ENCODE measurements at places on chromosomes 3 and 15.

GRCh38 chr3:81778678-81779182 is 17.3 kb upstream of the GBE1 start:
- DNase-seq = no peak

- no peak for DNase-seq
Measured at GRCh38 chr3:63405882-63406281, 127.8 kb downstream of the SYNPR start.

- no peak for DNase-seq
Measured at GRCh38 chr3:171347301-171348039, 112.7 kb downstream of the TNIK start.

- peak; percentile 65 for DNase-seq
Measured at GRCh38 chr3:125055331-125055912, 375 bp downstream of the HEG1 start.

DNA sequence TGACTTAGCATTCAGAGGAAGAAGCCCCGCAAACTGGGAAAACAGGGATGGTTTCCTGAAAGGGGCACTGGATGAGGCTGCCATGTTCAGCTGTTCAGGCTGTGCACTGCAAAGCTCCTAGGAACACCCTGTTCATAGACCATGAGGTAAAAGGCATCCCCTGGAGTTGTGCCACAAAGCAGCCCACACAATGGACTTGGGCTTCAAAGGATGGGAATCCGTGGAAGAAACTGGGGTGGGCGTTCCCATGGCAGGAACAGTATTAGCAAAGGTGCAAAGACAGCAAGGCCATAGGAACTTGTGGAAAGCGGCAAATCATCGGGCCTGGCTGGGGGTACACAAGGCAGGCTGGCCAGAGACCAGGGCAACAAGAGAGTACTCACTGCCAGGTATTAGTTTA is 8.9 kb downstream of the OXTR start:
- DNase-seq = no peak

GRCh38 chr3:31319332-31319731 is 213.4 kb upstream of the STT3B start:
- DNase-seq = no peak

DNA sequence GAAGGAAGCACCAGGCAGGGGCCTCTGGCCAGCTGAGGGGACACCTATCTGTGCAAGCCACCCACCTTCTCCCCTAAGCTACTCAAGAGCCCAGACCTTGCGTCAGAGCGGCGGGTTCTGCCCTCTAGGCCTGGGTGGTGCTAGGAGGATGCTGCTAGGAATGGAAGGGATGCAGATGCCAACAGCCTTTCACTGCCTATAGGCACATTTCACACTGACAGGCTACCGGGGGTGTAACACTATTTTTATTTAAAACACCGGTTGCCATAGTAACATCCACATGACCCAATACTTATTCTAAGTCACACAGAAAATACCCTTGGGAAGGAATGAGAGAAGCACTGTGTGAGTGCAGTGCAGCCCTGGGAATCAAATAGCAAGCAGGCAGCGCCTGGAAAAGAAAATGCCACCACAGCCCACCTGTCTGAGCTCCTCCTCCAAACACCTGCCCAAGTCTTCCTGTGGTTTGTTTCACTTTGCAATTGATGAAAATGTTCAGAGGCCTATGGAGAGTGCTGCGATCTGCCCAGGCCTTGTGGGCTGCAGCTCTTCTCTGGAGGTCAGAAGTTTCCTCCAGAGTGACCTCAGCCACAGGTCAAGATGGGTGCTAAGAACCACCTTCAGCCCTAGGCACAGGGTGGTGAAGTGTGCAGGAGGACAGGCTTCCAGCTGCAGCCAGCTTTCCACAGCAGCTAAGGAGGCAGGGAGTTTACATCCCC is 113.5 kb upstream of the TOPAZ1 start:
- no peak for DNase-seq

DNA sequence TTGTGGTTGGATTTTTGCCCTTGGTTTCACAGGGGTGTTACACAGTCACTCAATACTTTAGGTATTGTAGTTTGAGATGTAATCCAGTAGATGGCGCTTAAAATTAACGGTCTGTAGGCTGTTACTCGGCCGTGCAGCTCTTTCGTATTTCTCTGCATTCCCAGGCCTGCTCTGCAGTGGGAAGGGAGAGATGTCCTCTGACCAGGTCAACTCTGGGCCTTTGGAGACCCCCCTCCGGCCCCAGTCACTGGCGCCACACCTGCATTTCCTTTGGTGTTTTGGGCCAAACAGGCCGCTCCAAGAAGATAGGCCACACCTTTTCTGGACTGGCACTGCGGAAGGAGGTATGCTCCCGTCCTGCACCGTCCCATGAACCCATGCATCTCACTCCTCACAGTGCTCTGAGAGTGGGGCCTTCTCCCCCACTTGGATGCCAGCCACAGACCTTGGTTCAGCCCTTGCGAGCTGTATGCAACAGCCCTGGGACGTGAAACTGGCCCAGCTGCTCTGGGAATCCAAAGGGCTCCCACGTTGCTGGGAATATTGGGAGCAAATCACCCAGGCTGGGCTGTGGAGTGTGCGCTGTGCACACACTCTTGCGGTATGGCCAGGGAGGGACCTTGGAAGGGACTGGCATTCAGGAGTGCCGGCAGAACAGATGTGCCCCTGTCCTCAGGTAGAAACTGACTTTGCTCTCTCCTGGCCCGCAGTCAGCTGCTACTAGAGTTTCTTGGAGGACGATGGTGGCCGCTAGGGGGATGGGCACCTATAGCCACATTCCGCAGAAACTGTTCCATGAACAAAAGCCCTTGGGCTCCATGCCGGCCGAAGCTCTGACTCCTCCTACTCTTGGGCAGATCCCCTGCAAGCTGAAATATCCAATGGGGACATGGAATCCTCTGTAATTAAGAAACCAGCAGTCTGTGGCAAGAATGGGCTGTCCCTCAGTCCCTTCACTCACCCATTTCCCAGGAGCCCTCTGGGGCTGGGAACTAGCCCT is 410.5 kb upstream of the CADM2 start:
- DNase-seq = peak; percentile 37

- DNase-seq = no peak
Measured at GRCh38 chr15:63860155-63860554, 26.4 kb upstream of the HERC1 start.

GRCh38 chr3:13483286-13483685 is 3.2 kb downstream of the HDAC11 start:
- DNase-seq = no peak

- DNase-seq = no peak
Measured at GRCh38 chr15:94858920-94859319, 627.6 kb downstream of the MCTP2 start.

All from AG20443 (cell line).